GM04503 (cell line): ENCODE measurements at places on chromosomes 4 and X.

- DNase-seq: no peak
Measured at GRCh38 chr4:189377569-189377968, 563.1 kb upstream of the FRG1 start.

- DNase-seq: no peak
Measured at GRCh38 chr4:188316391-188316790, 177.2 kb downstream of the TRIML1 start.

- no peak for DNase-seq
Measured at GRCh38 chrX:106728337-106728736, 1.8 kb downstream of the RNF128 start.

- no peak for DNase-seq
Measured at GRCh38 chr4:78145622-78146021, 88.5 kb downstream of the FRAS1 start.
